ENCODE measurements at places on chromosomes 1 and 21.
A peak's percentile ranks its signal among the peaks of the same experiment; 100 is the strongest.

DNA sequence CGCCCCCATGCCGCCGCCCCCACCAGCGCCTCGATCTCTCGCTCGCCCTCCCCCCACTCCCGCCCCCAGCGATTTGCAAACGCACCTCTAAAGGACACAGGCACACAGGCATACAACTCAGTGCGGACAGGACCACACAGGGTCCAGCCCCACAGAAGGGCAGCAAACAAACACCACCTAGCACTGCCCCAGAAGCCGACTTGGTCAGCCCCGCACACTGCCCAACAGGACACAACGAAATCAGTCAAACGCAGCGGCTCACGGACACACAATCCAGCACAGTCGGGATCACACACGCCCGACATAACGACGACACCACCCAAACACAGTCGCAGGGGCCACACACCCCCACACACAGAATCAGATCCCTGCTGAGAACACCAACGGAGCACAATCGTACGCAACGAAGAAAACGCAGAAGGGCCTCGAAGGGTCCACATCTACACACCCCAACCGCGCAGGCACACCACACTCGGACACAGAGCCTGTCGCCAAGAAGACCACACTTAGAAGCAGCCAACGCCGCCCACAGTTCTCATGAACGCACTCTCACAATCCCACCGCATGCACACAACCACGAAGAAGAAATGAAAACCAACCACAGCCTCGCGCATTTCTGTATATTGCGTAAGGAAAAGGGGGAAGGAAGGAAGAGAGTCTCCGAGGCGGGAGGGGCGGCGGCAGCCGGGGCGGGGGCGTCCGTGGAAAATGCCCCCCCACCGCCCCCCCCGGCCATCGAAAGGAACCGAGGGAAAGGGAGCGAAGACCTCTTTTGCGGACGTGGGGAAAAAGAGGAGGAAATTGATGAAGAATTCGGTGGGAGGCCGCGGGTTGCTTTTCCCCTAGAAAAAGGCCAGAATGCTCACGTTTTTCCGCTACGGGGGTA is 481 bp downstream of the TAL1 start:
- peak; percentile 88 for DNase-seq

- DNase-seq: no peak
These were observed 217.0 kb downstream of the DNAH14 start for GRCh38 chr1:225146478-225146877.

- DNase-seq: no peak
These were observed 197.4 kb upstream of the GALNT2 start for GRCh38 chr1:229869687-229870086.

DNA sequence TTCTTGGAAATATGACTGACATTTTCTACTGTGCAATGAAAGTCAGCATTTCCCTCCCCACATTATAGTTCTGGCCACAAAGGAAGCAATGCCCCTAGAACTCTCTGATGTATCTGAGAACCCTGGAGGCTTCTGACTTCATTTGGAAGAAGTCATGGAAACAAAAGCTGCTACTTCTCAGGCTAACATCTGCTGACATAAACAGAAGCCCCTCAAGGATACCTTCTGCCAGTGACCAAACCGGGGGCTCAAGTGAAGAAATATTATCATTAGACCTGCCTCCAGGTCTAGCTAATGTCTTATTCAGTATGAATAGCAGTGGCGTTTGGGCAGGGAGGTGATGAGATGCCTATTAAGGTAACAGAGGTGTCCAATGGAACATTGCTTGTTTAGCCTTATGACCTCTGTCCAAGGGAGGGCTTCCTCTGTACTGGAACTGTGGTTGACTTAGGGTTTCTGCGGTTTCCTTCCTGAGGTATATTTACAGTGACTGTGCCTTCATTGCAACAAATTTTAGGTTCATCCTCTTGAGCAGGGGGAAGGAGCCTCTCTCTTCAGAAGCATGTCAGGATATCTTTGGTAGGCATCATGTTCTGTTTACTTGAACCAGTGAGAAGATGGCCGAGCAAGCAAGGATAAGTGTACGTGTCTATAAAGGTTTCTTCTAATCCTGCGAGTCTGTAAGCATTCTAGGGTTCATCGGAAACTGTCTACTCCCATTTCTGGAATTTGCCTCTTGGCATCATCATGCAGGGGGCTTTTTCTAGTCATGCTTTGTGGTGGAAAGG is 161.7 kb downstream of the PBX1 start:
- DNase-seq: peak; percentile 75

GRCh38 chr1:201422436-201423030 is 1.0 kb upstream of the TNNI1 start:
- DNase-seq: no peak

DNA sequence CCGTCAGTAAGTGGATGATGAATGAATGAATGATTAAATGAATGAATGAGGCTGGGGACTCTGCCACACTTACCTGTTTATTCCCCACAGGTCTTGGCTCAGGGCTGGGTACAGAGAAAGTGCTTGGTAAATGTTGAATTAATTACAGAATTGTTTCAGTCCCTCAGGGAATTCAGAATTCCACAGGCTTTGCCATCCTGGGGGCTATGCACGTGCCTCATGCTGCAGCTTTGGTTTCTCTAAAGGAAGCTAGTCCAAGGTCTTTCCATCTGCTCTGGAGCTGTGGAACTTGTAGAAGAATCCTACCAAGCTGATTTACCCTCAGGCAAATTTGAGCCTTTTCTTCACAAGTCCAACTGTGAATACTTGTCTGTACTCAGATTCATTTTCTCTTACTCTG is 376.8 kb upstream of the AJAP1 start:
- no peak for DNase-seq

DNA sequence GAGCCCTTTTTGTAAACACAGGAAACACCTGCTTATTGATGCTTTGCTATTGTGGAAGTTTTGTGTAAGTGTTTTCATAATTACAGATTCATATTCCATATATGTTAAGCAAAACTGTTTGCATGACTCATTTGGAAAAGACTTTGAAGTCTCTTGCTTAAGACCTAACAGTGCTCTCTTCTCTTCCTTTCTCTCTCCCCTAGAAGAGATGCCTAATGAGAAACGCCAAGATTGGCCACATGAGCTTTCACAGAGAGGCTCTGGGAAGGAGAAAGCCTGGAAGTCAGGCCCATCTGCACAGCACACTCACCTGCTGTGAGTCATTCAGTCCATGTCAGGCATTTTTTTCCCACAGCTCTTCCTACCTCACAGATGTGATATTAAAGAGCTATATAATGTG is 101.6 kb upstream of the PALMD start:
- no peak for DNase-seq

DNA sequence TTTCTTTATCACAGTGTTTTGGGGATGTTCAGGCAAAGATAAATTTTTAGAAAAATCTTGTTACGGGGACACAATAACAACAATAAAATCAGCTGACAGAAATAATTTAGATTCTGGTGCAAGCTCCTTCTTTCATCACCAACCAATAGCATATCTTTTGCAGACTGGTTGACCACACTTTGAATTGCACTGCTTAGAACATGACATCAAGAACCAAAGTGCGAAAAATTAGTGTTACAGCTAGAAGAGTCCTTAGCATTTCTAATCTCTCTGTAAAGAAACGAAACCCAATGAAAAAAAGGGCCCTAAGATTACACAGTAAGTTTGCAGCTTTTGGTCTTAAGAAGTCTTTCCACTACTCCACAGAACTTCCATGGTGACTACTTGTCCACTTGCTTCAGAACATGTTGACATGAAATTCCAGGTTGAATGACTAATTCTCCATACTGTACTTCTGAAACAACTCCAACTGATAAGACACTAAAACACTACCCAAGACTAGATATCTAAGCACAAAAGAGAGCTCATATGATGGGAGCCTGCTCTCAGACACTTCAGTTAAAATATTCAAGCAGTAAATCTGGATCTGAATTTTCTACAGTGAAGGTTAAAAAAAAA is 31.3 kb downstream of the XKR8 start:
- no peak for DNase-seq

- peak; percentile 96 for DNase-seq
These were observed 25.3 kb upstream of the ADGRB2 start for GRCh38 chr1:31789259-31790065.

- DNase-seq: peak; percentile 62
These were observed 71.6 kb downstream of the PLEKHA6 start for GRCh38 chr1:204288021-204288588.

- no peak for DNase-seq
These were observed 3.5 kb upstream of the ATP1B1 start for GRCh38 chr1:169103002-169103401.

DNA sequence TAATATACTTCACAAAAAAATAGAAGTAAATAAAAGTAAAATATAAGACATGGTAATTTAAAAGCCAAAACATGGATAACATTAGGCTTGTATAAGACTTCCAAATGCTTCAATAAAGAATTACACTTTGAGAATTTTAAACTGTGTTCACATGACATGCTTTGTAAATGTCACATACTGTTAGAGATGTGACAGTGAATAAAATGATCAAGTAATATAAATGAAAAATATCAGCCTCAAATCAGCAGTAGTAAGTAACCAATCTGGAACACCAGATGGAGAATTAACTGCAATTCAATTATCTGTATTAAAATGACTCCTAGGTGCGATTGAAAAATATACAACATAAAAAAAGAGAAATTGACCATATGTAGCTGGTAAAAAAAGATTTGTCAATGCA is 1260.8 kb downstream of the BRINP3 start:
- DNase-seq: no peak

- DNase-seq: no peak
These were observed 1455.2 kb downstream of the AMY1C start for GRCh38 chr1:105204836-105205371.

DNA sequence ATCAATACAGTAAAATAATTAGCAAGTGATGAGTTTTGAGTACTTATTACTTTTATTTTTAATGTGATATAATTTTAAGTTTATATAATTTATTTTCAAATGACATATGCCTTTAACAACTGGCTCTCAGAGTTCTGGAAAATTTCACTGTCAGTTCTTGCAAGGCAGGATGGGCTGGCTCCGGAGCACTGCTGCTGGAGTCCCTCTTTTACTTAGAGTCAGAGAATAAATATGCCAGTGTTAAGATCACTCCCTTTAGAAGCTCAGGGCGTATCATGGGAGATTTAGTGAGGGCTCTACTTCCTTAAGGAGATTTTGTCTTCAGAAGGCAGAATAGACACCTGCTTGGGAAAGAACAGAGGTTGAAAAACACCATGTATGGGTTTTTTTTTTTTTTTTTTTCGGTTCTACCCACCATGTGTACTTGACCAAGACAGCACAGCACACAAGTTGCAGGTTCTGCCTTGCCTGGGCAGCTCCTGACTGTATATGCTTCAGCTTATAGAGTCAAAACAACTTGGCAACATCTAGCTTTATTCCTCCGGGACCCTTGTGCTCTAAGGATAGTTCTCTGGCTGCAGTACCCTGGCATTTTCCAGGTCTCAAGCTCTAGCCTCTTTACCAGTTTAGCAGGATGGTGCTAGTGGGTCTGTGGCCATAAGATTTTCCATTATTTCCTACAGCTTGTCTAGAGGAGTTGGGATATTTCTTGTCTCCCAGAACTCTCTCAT is 29.7 kb upstream of the FMOD start:
- DNase-seq: no peak

All from hematopoietic multipotent progenitor cell treated with erythropoietin and hydrocortisone succinate and interleukin-3 and kit ligand, for 4 days (in vitro differentiated cells).